NCI-H1092 (cell line): ENCODE measurements at places on chromosomes 5 and 9.

DNA sequence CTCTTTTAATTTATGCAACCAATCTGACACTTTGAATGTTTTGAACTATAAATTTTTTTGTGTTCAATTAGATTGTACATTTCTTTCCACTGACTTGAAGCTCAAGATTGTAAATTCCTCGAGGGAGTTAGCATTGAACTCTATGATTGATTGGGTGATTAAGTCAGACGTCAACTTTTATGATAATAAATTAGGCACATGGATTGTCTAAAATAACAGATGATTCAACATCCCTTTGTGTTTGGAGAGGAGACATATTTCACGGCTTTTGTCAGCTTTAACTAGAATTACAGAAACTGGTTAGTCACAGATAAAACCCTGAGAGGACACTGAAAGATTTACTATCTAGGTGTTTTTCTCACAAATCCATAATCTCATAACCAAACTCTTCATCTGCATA is 32.7 kb upstream of the TXNDC8 start:
- DNase-seq: no peak

GRCh38 chr5:116358911-116359418 is 215.7 kb downstream of the SEMA6A start:
- no peak for DNase-seq

- no peak for DNase-seq
Observed at GRCh38 chr5:39919876-39920275, 495.1 kb upstream of the DAB2 start.

DNA sequence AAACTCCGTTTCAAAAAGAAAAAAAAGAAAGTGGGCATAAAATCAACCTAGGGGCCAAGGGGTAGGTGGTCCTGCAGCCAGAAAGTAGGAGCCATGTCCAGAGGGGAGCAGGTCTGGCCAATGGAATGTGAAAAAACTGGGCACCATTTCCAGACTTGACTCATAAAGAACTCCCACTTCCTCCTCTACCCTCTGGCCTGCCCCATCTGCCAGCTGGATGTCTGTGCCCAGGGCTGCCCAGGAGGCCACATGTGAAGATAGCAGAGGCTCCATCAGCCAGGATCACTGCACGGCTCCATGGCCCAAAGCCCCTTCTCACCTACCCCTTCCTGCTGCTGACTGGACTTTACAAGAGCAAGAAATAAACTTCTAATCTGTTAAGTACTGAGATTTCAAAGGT is 42.1 kb upstream of the EEIG1 start:
- no peak for DNase-seq

DNA sequence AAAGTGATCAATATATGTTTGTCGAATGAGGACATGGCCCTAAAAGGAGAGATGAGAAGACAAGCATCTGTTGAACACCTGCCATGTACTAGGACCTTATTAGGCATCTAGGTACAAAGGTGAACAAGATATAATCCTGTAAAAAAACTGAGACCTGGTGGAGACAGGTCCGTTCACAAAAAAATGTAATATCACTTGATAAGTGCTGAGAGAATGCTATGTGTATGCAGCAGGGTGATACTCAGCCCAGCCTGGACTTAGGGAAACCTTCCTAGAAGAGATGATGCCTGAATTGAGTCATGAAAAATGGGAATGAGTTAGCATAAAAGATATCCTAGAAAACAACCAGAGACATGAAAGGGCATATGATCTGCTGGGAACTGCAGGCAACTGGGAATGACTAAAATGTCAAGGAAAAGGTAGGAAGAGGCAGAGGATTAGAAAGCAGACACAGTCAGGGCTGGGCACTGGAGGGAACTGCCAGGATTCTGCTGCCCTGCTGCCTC is 108.5 kb downstream of the ADRB2 start:
- DNase-seq: no peak

DNA sequence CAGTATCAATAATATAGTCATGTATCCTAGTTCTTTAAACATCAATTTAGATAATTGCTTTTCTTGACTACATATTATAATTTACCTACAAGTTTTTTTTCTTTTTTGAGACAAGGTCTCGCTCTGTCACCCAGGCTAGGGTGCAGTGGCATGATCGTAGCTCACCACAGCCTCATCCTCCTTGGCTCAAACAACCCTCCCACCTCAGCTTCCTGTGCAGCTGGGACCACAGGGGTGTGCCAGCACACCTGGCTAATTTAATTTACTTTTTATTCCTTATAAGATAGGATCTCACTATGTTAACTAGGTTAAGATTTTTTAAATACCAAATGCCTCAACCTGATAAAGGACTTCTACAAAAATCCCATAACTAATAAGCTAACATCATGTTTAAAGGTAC is 21.1 kb downstream of the UIMC1 start:
- no peak for DNase-seq

- peak; percentile 55 for DNase-seq
Observed at GRCh38 chr9:21995666-21996398, 1.2 kb downstream of the CDKN2B-AS1 start.

DNA sequence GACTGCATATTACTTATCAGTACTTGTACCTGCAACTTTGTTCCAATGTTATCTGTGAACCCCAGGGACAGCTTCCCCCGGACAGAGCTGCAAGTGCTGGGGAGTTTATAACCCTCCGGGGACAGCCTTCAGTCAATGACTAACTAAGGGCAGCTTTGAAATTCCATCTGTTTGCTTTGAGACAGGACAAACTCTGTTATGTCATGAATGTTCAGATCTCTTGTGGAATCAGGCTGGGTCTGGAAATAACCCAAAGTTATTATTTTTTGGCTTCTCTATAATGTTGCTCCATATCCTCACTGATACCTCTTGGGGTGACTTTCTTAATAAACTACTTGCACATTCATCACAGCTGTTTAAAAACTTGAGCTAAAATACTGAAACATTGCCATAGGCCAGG is 617.5 kb upstream of the TLE4 start:
- no peak for DNase-seq

DNA sequence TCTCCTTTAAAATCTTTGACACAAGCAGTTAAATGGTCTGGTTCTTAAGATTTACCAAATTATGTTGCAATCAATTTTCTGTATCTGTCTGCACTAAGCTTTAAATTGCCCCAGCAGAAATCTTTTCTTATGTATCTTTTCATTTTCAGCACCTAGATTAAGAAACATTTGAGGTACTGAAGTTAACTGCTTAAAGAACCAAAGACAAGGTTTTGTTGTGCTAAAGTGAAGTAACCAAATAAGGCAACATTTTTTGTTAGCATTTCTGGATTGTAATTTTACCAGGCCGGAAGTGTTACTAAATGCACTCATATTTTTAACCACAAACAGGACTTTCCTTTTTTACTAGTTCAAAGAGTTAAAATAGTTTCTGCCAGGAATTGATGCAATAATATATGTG is 24.1 kb upstream of the MTAP start:
- no peak for DNase-seq

DNA sequence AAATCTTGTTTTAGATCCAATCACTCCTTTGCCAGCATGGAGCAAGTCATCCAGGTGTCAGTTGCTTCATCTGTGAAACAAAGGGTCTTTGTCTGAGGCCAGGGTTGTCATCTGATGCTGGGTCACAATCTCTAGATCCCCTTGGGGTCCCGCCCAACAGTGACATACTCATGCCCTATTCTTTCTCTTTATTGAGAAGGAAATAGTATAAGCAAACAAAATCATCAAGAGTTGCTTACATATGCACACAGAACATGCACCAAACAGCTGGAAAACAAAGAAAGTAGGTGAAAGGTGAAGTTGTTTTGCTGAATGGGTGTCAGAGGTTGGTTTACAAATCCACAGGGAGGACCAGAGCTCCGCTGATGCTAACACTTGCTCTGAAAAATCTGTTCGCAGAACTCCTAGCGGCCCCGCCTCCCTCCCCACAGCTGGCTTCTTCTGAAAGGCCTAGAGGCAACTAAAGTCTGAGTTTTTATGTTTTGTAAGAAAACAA is 106.1 kb upstream of the SLC44A1 start:
- DNase-seq: no peak

- DNase-seq: no peak
Observed at GRCh38 chr5:155822177-155822576, 504.8 kb upstream of the SGCD start.

- DNase-seq: no peak
Observed at GRCh38 chr9:134211811-134212485, 47.6 kb upstream of the RNU6ATAC start.

- no peak for DNase-seq
Observed at GRCh38 chr5:124349931-124350330, 396.5 kb downstream of the ZNF608 start.

GRCh38 chr5:144048259-144048856 is 122.1 kb downstream of the YIPF5 start:
- DNase-seq: no peak

GRCh38 chr5:44807269-44807668 is 1.5 kb upstream of the MRPS30 start:
- no peak for DNase-seq

DNA sequence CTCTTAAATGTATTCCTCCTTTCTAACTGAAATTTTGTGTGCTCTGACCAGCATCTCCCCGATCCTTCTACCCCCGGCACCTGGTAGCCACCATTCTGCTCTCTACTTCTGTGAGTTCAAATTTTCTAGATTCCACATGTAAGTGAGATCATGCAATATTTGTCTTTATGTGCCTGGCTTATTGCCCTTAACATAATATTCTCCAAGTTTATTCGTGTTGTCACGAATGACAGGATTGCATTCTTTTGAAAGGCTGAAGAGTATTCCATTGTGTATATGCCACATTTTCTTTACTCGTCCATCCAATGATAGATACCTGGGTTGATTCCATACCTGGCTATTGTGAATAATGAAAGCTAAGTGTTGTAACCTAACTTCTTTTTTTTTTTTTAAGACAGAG is 29.0 kb downstream of the FBXL7 start:
- no peak for DNase-seq

DNA sequence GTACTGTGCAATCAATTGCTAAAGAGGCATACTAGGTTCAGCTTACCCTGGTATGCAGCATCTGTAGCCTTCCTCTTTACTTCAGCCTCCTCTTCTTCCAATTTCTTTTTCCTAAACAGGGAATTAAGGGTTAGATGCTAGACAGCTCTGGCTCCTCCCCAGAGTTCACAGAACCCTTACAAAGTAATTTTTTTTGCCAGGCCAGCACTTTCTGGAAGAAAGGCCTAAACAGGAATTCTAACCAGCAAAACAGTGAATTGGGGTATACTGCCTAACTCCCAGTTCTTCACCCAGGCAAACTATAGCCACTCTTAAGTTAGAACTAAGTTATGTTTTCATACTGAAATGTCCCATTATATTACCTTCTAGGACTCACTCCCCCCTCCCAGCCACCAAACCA is 8.1 kb downstream of the BRD8 start:
- no peak for DNase-seq

- no peak for DNase-seq
Observed at GRCh38 chr9:125470189-125470588, 208.6 kb downstream of the GAPVD1 start.

DNA sequence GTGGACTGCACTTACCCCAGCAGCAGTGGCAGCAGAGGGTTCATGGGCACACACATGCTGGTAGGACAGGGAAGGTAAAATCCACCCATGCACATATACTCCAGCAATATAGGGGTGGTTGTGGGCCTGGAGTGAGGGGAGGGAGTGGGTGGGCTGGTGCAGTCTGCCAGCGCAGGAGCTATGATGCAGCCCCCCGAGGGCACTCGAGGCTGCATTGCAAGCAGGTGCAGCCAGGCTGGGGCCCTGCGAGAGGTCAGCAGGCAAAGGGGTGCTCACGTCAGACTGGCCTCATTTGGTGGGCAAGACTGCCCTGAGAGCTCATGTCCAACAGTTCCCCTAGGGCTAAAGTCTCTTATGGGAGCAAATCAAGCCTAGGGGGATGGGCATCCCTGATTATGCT is 32.4 kb upstream of the PCDHA1 start:
- DNase-seq: no peak

- DNase-seq: no peak
Observed at GRCh38 chr9:87796196-87796595, 70.3 kb downstream of the CTSL start.

- no peak for DNase-seq
Observed at GRCh38 chr5:9318031-9318430, 227.8 kb downstream of the SEMA5A start.

DNA sequence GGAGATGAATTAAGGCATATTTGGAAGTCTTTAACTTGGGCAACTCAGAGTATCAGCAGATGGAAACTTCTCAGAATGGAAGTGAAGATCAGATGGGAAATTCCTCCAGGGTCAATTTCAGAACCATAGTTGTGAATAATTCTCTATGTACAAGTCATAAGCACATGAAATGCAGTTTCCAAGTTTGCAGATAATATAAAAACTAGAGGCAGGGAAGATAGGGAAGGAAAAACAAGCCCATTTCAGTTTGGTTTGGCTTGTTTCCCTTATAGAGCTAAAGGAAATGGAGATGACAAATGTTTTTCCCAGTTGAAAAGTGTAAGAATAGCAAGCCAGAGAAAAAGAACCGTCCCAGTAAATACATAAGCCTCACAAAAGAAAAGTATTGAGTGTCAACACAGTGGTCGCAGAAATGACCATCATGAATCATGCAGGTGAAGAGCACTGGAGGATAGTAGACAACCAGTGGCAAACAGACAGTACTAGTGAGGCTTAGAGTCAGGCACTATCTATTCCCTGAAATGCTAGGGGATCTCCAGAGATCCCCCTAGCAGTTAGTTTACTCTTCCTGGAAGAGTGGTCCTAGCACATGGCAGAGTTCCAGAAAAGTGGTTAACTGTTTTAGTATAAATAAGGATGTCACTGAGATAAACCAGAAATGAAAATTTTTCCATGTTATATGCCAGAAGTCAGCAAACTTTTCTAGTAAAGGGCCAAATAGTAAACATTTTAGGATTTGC is 245.9 kb downstream of the SAXO1 start:
- DNase-seq: no peak

DNA sequence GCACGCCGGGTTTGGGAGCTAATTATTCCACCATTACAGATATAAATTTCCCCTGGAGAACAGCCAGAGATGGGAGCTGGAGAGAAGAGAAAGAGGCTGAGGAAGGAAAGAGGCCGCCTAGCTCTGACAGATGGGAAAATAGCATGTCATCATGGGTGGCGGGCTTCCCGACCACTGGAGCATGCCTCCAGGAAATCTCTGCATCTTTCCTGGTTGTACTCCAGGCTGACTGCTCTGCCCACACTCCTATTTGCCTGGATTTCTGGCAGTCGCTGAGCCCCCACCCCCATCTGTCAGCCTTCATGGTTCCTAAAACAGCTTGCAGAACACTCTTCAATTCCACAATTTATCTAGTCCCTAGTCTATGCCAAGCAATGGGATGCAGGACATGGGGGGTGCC is 14.3 kb upstream of the GABRP start:
- no peak for DNase-seq

GRCh38 chr9:38107405-38107804 is 38.4 kb upstream of the SHB start:
- DNase-seq: no peak

DNA sequence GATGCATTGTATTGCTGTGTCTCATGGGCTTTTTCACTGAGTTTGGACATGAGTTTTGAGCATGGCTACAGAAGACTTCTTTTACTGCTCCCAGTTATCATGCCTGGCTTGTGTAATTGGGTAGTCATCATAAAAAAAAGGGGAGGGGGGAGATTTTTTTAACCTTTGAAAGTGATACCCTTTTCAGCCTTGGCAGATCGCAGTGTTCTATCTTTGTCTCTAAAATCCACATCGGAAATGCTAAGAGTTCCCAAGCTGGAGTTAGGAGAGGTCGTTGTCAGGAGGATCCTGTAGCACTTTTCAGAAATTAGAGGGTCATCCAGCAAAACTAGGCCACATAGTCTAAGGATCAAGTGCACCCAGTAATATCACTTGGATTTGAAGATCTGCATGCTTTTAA is 188.4 kb downstream of the WDR70 start:
- no peak for DNase-seq
